HCEC 1CT (cell line): ENCODE measurements at places on chromosomes 12 and 14.
A peak's percentile ranks its signal among the peaks of the same experiment; 100 is the strongest.

GRCh38 chr12:84077679-84078078 is 834.9 kb downstream of the SLC6A15 start:
- no peak for DNase-seq

- DNase-seq: peak; percentile 86
These were observed 30.7 kb downstream of the CRADD start for GRCh38 chr12:93707836-93708235.

DNA sequence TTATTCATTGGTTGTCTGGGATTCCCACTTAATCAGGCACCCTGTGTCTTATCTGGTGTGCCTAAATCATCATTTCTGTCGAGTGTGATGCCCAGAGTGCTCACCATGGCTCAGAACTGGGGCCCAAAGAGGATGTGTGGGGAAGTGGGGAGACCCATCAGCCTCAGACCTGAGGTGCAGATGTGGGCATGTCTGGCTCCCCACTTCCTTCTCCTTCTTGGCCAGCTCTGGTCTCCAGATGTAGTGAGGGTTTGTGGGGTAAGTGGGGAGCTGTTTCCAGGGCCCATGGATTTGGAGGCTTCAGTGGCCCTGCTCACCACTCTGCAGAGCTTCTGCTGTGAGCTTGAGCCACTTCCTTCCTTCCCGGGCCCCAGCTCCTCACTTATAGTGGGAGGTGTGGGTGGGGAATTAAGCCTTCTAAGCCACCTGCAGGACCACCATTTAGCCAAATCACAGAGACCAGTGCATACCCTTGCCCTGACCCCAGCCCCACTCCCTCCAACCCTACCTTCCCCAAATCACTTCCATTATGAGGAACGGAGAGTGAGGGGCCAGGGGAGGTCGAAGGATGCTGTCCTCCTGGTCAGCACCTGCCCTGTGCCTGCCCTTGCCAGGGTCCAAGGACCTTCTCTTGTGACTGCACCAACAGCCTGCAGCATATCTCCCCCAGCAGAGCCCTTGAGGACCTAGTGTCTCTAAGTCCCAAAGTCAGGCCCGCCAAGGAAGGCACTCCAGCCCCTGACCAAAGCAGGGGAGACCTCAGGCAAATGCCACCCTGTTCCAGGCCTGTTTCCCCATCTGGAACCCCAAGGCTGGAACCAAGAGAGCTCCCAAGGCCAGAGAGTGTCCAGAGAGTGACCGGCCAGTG is 278.2 kb upstream of the RTL1 start:
- DNase-seq: no peak

DNA sequence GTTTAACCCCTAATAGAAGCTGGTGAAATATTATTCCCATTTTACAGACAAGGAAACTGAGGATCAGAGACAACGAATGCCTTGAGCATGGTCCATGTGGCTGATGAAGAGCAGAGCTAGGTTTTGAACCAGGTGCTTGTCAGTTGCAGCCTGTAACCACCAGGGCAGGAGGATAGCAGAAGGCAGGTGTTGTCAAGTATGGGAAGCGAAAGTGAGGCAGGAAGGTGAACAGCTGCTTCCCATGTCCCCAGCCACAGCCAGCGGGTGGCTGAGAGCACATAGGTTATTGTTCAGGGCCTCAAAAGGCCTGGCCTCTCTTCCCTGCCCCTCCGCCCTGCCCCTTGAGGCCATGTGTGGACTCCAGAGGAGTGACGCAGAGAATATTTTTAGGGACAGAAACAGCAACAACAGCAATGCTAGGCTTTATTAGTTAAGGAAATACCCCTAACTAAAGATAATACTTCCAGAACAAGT is 39.6 kb downstream of the IQSEC3 start:
- DNase-seq: no peak

GRCh38 chr12:87382436-87382835 is 646.8 kb downstream of the C12orf50 start:
- no peak for DNase-seq

- DNase-seq: no peak
These were observed 56.5 kb downstream of the PRIMA1 start for GRCh38 chr14:93731753-93732152.

DNA sequence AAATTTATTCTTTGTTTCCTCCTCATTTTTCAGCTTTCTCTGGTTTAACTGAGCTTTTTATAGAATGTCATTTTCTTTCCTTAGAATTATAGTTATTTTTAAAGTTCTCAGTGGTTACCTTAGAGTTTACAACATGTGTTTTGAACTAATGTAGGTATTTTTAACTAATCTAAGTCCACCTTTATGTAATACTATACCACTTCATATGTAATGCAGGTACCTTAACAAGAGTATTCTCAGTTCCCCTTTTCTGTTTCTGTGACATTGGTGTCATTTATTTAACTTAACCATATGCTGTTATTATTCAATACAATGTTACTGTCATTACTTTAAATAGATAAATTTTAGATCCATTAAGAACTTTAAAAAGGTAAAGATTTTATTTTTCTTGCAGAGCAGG is 30.3 kb upstream of the KCNC2 start:
- no peak for DNase-seq

DNA sequence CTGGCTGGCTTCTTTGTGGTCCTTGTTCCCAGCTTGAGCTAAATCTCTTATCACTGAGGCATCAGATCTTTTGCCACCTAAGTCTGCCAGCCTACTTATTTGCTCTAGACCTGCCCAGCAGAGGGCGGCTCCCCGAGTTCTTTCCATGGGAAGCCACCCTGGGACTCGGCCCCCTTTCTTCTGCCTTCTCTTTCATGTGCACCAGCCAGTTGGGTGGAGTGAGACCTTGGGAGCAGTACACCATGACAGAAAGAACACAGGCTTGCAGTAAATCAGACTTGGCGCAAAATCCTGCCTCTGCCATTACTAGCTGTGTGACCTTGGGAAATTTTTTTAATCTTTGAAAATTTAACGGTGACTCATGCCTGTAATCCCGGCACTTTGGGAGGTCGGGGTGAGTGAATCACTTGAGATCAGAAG is 7.4 kb downstream of the SMAGP start:
- DNase-seq: peak; percentile 62

- no peak for DNase-seq
These were observed 22.7 kb upstream of the DHRS2 start for GRCh38 chr14:23613242-23614070.

GRCh38 chr12:30610718-30611117 is 85.0 kb downstream of the IPO8 start:
- no peak for DNase-seq

DNA sequence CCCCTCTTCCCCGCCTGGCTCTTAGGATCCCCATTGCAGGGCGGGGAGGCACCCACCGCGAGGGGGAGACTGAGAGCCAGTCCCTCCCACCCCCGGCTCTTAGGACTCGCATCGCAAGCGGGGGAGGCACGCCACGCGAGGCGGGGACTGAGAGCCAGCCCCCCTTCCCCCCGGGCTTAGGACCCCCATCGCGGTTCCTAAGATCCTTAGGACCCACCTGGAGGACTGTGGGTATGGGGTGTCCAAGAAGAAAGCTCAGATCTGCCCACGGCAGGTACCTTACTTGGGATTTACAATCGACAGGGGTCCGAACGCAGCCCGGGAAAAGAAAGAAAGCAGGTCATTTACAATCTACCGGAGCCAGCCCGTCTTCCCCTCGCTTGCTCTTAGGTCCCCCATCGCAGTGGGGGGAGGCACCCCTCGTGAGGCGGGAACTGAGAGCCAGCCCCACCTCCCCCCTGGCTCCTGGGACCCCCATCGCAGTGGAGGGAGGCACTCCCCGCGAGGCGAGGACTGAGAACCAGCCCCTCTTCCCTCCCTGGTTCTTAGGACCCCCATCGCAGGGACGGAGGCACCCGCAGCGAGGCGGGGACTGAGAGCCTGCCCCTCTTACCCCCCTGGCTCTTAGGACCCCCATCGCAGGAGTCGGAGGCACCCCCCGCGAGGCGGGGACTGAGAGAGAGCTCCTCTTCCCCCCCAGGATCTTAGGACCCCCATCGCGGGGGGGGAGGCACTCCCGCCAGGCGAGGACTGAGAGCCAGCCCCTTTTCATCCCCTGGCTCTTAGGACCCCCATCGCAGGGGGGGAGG is 43.7 kb downstream of the DDX11 start:
- DNase-seq: peak; percentile 3

DNA sequence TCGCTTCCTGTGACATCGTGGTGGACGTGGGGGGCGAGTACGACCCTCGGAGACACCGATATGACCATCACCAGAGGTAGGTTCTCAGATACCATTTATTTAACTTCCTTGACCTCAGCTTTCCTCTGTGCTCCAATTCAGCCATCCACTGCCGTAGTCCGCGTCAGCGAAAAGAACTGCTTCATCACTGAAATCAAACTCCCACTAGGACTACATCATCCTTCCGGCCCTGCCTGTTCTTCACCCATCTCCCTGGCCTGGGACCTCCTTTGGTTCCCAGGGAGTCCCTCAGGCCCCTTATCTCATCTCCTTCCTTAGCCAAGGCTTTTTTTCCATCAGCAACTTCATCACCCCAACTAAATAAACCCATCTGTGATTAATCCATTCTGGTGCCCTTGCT is 692 bp downstream of the MYG1 start:
- DNase-seq: peak; percentile 37

DNA sequence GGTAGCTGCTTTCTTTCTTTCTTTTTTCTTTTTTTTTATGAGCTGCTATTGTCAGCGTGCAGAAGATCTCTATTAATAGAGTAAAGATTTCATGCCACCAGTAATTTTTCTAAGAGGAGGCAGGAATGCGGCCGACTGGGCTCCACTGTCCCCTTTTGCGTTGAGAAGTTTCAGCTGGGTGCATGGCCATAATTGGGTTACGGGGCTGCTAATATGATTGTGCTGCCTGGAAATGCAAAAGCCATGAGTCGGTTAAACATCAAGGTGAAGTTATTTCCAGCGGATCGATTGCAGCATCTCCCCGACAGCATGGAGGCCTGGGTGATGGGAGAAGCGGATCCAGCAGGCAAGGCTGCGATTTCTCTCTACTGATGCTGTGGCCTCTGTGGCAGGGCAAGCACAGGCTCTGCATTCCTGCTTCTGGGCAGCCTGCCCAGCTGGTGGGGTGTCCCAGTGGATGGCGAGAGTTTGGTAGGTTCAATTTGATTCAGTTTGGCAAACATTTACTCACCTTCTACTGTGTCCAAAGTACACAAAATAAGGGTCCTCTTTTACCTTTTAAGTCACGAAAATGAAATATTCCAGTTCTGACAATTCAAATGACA is 54.4 kb upstream of the PRMT8 start:
- no peak for DNase-seq

- no peak for DNase-seq
These were observed 7.9 kb downstream of the TMEM253 start for GRCh38 chr14:21108791-21109190.

DNA sequence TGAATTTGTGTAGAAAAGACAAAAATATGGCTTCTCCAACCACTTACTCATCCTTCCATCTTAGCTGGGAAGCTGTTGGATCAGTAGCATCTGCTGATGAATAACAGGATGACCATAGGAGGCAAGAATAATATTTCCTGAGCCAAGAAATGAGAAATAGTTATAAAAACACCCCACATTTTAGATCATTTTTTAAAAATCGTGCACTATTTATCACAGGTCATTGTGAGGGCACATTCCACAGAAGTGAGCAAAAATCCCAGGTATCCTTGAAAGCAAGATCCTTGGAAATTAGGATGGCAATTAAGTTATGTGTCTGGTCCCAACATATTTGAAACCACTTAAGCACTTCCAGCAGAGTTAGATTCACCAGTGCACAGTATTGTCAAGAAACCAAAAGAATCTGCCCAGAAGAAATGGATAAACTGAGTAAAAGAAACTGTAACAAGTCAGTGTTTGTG is 8.4 kb downstream of the FAR2 start:
- peak; percentile 64 for DNase-seq

GRCh38 chr12:107320033-107320928 is 226.9 kb upstream of the CRY1 start:
- no peak for DNase-seq

DNA sequence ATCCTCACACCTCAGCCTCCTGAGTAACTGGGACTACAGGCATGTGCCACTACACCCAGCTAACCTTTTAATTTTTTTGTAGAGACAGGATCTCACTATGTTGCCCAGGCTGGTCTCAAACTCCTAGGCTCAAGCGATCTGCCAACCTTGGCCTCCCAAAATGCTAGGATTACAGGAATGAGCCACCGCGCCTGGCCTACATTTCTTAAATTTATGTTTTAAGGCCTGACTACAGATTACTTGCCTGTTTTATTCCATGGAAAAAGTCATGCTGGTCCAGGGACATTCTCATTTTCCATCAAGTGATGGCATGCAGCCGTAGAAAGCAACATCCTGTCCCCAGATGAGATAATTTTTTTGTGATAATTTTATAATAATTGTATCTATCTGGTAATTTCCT is 6.1 kb downstream of the CD9 start:
- no peak for DNase-seq

GRCh38 chr12:132948146-132949066 is 7.7 kb downstream of the ZNF605 start:
- DNase-seq: no peak

GRCh38 chr12:115710104-115710564 is 567.4 kb downstream of the MED13L start:
- DNase-seq: no peak

DNA sequence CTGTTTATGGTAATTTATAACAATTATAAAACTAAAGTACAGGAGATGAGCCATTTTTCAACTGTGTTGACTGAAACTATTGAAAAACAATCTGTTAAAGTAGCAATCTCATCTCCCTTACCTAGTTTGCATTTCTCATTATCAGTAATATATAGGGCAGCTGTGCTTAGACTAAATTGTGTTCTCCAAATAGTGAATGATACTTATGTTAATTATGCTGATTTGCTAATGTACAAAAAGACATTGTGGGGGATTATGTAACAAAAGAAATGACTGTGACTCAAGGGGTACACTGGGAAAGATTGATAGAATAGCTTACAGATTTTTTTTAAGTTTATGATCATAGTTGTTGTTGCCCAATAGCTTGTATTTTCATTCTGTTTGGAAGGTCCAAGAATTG is 207.7 kb downstream of the FUT8 start:
- DNase-seq: peak; percentile 7

DNA sequence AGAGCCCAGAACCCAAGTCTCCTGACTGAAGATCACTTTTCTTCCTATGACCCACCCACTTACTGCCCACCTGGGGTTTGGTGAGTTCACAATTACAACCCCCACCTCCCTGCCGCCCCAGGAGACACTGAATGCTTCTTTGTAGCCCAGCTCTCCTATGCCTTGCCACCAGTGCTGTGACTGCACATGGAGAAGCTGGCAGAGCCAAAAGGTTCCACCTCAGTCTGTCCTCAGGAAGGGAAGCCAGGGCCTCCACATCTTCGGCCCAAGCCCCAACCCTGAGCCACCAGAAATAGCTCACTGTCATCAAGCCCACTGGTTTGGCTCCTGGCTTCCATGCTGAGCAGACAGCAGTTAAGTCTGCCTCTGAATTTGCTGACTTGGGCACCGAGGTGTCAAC is 25.6 kb downstream of the OTUB2 start:
- no peak for DNase-seq
